ENCODE measurements at places on chromosomes 7 and 10.

DNA sequence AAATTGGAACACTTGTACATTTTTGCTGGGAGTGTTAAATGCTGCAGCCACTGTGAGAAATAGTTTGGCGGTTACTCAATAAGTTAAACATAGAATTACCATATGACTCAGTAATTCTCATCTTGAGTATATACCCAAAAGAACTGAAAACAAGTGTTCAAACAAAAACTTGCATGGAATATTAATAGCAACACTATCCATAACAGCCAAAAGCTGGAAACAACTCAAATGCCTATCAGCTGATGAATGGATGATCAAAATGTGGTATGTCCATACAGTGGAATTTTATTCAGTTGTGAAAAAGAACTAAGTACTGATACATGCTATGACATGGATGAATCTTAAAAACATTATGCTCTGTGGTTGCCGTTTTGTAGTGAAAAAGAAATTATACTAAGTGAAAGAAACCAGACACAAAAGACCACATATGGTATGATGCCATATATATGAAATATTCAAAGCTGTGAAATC is 63.0 kb upstream of the SP4 start:
- no peak for DNase-seq

- no peak for DNase-seq
Observed at GRCh38 chr7:424301-424935, 95.2 kb downstream of the PDGFA start.

- DNase-seq, result no peak
Observed at GRCh38 chr10:103915796-103916195, 2.2 kb downstream of the STN1 start.

DNA sequence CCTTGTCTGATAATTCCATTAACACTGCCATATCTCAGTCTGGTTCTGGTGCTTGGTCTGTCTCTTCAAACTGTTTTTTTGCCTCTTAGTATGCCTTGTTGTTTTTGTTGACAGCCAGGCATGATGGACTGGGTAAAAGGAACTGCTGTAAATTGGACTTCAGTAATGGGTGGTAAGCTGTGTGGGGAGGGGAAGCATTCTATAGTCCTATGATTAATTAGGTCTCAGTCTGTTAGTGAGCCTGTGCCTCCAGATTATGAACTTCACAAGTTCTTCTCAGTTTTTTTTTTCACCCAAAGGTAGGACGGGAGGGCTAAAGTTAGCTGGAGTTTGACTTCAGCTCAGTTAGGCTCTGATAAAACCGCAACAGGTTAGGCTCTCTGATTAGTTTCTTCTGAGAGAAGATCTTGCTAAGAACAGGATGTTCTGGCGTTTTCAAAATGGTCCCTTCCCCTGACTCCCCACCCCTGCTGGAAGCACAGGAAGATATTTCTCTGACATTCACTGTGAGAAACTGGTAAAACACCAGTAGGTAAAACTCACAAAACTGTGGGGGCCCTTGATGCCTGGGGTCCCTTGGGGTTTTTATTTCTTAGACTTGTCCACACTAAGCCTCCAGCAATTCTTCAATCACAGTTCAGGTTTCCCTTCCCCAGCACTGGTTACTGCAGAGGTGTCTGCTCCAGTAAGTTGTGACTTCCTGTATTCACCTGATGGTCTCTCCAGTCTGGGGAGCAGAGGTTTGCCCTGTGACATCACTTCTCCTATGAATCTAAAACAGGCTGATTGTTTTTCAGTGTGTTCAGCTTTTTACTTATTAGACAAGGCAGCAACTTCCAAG is 43.3 kb upstream of the CCDC71L start:
- DNase-seq, result no peak

DNA sequence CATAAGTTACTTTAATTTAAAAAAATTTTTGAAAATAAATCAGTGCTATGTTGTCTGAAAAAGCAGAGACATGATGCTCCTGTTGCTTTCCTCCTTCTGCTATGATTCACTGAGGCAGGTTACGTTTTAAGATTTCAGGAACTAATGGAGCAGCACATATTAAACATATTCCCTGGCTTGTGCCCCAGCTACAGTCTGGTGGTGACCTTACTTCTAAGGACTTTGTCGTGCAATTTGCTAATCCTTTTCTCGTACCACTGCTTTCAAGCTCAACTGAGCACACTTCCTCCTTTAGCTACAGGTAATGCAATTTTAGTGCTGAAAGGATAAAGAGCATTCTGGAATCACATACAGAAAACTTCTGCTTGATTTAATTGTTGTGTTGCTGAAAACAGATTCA is 16.2 kb upstream of the PRR15 start:
- no peak for DNase-seq

DNA sequence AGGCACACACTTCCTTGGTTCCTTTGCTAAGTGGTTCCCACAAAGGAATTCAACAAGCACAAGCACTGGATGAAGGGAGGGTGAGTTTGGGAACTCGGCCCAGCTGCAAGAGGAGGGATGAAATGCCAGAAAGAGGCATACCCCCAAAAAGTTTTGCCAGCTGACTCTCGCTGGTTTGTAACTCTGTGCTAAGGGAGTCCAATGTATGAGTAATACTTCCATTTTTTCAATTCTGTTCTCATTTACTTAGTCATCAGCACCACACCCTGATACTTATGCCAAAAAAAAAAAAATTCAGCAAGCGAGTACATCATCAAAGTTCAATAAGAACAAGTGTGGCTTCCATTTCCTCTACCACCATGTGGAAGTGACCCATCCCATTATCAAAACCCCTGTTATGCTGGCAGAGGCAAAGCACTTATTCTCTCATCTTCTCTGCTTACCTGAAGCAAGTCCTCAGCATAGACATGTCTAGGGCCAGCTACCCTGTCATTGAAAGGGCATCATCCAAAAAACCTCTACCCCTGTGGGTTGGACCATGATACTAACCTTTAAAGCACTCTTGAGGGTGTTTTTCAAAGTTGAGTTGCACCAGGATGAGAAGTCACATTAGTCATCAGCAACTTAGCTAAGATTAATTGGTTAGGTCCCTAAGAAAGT is 6.9 kb upstream of the HYCC1 start:
- no peak for DNase-seq

DNA sequence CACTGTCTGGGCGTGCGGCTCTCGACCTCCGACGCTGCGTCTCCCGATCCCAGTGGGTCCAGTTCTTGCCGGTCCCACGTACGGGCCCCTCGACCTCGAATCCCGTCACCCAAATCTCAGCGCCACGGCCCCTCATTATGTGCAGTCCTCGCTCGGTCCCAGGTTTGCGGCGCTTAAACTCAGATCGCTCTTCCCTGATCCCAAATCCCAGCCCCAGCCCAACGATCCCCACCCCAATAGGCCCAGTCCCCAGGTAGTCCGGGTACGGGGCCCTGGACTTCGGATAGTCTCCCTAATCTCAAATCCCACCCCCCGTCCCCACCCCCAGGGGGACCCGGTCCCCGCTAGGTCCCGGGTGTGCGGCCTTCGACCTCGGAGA is 666 bp downstream of the HNRNPF start:
- no peak for DNase-seq

DNA sequence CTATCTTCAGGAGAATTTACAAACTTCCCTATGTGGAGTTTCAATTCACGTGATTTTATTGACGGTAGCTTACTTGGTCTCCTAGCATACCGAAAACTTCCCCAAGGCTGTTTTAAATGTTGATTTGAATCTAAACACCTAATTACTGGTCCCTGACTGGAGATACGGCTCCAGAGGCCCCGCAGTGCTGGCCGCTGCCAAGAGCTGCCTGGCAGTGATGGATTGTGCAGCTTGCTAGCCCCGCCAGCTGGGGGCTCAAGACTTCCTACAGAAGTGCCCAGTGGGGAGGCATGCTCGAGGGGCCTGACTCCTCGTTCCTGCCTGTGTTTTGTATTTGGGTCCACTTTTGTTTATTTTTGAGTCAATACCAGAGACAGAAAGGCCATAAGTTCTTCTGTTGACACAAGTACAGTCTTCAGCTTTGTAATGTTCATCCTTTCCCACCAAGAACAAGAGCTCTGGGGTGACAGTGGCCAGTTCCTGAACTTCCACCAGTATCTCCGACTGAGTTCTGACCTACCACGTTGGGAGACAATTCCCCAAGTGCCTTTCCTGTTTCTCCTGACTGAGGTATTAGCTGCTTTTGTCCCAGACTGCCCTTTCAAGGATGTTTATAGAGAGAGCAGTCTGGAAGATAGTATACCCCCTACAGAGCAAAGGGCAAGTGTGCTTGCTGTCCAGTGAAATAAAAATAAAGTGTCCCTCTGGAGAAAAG is 80.7 kb upstream of the CXCL12 start:
- no peak for DNase-seq

DNA sequence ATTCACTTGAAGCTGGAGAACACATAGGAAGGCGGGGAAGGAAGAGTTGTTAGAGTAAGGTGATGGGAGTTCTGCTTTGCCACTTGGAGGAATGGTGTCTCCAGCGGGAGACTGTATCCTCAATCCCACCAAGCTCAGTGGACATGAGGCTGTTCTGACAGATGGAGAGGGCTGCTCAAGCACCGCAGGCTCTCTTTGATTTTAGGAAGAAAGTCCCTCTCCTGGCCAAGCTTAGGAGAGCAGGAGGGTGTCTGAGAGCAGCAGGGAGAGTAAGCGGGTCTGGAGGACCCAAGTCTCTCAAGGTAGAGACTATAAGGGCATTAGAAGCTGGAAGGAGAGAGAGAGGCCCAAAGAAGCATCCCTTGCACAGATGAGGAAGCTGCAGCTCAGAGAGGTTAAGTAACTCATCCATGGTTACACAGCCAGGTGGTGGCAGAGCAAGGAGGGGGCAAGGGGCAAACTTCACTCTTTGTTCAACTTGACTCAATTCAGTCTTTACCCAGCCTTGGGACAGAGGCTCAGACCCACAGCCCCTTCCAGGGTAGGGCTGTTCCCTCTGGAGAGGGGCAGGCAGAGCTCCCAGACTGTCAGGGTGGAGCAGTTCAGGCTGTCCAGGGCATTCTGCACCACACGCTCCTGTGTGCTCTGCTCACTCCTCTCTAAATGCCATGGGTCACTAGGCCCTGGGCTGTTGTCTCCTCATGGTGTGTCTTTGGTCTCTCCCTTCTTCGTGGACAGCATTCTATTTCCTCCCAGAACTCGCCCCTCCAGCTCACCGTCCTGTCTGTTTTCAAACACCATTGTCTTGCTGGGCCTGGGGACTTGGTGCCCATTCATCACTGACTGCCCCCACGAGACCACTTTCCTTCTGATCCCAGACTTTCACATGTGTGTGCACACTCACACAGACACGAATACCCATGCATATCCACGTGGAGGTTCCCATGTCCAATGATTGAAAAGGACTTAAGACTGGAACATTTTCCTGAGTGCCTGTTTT is 8.9 kb downstream of the CHAT start:
- DNase-seq, result no peak

DNA sequence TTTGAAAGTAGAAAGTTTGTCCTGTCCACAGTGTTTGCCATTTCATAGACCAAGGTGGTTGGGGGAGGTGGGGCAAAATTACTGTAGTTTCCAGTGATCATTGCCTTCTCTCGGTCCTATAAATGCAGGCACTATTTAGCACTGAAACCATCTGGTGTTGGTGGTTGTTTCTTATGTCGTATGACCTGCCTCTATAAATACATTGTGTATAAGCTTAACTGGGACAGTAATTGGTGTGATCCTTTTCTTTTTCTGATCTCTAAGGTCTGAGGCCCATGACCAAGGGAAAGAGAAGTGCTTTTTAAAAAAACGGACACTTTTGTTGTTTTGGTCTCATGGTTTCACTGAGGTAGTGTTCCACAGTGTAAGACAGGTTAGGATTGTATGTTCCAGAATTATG is 63.1 kb downstream of the AUTS2 start:
- no peak for DNase-seq

DNA sequence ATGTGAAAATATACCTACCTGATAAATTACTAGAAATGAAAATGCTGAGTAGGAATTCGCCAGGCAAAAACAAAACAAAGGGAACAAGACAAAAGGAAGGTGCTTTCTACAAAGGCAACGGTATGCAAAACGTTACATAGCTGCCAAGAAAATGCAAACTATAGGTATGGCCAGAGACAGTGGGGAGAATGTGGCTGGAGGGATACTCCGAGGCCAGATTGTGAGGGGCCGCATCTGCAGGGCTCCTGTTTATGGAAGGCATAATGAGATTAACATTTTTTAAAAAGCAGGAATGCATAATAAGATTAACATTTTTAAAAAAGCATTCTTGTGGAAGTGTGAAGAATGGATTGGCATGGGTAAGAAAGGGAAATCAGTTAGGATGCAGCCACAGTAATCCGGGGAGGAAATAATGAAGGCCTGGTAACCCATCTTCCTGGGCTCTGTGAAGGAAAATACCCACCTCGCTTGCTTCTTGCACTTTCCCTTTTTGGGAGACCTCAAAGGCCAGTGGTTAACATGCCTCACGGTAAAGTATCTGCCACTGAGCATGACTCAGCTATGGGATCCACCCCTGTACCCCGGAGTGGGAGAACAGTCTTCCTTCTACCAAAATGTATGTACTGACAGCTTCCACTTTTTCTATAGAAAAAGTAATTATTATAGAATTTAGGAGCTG is 145.8 kb upstream of the LRRN3 start:
- no peak for DNase-seq

DNA sequence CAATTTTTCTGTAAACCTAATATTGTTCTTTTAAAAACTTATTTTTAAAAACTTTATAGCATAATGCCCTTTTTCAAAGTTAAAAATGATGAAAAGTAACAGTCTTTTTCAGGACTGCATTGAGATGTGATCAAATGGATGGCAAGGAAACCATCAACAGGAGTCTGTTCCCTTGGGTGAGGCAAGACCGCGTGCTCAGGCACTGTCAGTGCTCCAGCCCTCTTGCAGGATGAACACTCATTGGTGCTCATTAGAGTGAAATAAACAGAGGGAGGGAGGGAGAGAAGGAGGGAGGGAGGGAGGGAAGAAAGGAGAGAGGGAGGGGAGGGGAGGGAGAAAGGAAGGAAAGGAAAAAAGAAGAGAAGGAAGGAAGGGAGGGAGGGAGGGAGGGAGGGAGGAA is 145.7 kb upstream of the CHST15 start:
- no peak for DNase-seq

DNA sequence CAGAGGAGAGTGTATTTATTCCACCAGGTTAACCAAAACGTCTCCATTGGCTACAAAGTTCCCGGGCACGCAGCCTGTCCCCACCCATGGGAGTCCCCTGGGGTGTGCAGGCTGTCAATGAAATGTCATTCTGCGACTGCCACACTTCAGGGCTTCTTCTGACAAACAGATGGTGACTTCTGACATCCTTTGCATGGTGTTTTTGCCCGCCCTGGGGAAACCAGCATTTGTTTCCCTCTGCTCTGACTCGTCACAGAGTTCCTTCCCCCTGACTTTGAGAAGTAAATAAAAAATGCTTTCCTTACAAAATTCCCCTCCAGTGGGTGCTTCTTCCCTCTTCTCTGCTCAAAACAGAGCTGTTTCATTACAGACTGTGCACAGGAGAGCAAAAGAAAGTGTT is 38.2 kb downstream of the TNS3 start:
- no peak for DNase-seq

- DNase-seq, result no peak
Observed at GRCh38 chr7:142111499-142111898, at the start of gene MGAM2. TSS of gene MGAM2 (plus strand) at chr7:142111718. CDS start at chr7:142116874, 5,156 bp downstream.

GRCh38 chr7:19293431-19293830 is 148.2 kb upstream of the FERD3L start:
- no peak for DNase-seq
